ENCODE measurements at places on chromosomes 3 and 15.
A peak's percentile ranks its signal among the peaks of the same experiment; 100 is the strongest.

GRCh38 chr3:122912772-122913538, 114.6 kb downstream of the SEMA5B start:
- DNase-seq: no peak

- DNase-seq: no peak
These were observed 7.5 kb upstream of the TBC1D21 start for GRCh38 chr15:73865904-73866303.

DNA sequence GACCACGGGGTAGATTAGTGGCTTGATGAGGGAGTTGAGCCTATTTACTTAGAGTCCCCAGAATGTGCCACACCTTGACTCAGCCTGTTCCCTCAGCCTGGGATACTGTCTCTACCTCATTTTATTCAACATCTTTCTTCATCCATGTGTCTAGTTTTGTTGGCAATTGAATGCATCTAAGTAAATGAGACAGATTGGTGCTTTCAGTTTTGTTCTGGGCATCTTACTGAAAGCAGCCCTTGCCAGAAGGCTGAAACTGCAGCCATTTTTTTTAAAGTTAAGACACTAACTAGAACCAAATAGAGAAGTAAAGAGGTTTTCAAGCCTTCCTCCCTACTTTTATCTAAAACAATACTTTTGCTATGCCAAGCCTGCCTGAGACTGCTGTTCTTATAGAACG, 246.8 kb downstream of the SLCO3A1 start:
- DNase-seq: no peak

DNA sequence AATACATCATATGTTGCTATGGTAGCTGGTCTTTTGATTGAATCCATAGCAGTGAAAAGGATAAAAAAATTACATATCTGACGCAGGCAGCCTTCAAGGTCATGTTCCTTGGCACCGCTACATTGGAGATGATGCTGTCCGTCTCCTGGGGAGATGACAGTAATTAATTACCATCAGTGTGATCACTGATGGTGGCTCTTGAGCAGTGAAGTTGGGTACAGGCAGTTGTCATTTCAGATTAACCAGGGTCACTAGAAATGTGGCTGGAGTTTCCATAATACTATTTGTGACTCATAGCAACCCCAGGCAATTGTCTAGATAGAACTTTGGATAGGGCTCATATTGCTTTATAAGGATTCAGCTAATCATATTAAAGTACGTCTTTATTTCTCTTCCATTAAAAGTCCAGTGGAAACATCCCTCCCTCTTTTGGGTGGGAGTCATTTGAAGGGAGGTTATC, 136.3 kb downstream of the THSD4 start:
- no peak for DNase-seq

DNA sequence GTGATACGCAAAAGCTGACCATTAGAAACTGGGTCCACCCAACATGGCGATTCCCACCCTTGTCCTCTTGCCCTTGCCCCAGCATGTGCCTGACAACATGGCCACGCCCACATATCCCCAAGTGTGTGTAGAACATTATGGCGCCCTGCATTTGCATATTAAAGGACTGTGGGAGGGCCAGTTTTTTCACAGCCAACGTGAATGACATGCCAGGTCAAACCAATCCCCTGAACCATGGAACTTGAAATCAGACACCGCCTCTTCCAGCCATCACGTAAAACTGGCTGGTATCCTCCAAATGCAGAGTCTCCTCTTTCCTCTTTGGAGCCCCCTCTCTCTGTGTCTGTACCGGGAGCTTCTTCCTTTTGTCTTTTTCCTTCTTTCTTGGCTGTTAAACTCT, 156.7 kb upstream of the EPHA6 start:
- no peak for DNase-seq

DNA sequence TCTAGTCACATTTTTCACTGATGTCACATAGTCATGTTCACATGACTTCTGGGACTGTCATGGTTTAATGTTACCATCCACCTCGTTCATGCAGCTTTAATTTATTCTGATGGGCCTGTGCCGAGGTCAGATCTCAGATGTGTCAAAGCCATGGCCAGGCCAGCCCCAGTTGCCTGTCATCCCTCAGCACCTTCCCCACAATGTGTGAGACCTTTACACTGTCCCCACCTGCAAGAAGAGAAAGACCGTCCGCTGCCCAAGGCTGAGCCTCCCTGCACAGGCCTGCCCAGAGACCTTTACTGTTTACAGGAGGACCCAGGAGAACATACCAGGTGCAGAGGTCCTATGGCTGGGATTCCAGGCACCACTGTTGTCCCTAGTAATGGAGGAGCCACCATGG, 12.8 kb upstream of the KLF15 start:
- no peak for DNase-seq

- DNase-seq: no peak
These were observed 34.4 kb upstream of the TBC1D21 start for GRCh38 chr15:73838831-73839426.

DNA sequence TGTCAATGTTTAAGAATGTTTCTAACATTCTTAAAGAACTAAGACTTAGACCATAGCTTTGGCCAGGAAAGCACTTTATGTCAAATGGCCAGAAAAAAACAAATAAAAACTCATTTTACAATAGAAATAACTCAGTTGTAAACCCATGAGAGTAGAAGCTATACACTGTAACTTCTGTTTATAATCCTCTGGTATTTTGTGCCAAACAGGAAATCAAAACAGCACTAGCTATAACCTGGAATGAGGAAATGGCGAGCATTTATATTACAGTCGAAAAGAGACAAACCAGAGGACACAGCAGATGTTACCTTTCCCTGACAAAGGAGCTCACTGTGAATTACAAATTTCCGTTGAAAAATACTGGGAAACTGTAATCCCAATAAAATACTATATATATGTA, 10.3 kb downstream of the GK5 start:
- no peak for DNase-seq

DNA sequence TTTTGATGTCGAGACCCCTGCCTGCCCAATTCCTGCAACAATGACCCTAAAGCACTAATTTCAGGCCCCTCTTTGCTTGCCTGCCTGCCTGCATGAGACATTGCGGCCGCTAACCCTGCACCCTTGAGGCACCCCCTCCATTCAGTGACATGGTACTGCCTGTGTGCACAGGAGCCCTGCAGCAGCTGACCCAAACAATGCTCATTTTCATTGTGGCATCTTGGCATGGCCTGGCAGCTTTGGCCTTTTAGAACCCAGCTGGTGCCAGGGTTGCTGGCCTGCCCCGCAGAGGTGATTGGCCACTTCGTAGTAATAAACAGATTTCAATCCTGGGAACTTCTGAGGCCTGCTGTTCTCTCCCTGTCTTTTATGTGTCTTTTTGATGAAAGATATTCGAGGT, 33.8 kb downstream of the SLCO3A1 start:
- no peak for DNase-seq

- no peak for DNase-seq
These were observed 17.2 kb downstream of the SPTBN5 start for GRCh38 chr15:41876689-41877088.

- DNase-seq: no peak
These were observed 83.4 kb upstream of the RNU6-1 start for GRCh38 chr15:67922971-67923945.

GRCh38 chr3:131236421-131236820, 145.2 kb upstream of the NUDT16 start:
- no peak for DNase-seq

GRCh38 chr15:71654720-71655174, 155.6 kb upstream of the NR2E3 start:
- DNase-seq: no peak

DNA sequence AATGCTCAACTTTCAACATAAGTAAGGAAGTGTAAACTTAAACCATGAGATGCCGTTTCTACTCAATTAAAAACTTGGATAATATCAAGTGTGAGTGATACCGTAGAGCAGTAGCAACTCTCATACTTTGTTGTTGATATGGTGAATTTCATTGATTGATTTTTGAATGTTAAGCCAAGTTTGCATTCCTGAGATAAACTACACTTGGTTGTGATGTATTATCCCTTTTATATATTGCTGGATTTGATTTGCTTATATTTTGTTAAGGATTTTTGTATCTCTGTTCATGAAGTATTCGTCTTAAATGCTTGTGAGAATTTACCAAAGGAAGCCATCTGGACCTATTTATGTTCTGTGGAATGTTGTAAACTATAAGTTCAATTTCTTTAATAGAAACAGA, 21.7 kb downstream of the SLMAP start:
- DNase-seq: no peak

- DNase-seq: peak; percentile 24
These were observed 77.8 kb downstream of the NBEAL2 start for GRCh38 chr3:47057212-47057671.

GRCh38 chr3:4634894-4635293, 141.7 kb downstream of the ITPR1 start:
- no peak for DNase-seq

DNA sequence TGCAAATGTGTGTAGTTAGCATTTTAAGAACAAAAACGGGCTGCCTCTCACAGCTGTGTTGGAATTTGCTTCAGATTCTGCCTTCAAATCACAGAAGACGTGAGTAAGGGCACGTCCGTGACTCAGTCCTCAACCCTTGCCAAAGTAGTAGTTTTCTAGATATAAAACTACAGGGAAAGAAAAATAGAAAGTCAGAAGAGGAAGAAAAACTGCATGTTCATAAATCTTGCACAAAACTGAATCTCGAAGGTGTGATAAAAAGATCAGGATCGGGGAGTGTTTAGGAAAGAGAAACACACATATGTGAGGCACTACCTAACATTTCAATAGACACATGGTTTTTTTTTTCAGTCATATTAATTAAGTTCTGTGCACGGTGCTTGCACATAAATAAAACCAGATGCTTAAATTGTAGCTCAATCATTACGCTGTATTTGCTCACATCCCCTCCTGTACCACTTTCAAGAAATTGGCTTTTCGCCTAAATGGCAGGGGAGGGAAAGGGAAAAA, 71.7 kb downstream of the P3H2 start:
- peak; percentile 54 for DNase-seq

- no peak for DNase-seq
These were observed 59.2 kb downstream of the EXOG start for GRCh38 chr3:38555149-38555840.

- DNase-seq: peak; percentile 84
These were observed 26.5 kb downstream of the CFAP161 start for GRCh38 chr15:81160312-81161159.

GRCh38 chr3:101544161-101544850, 17.4 kb upstream of the TRMT10C start:
- DNase-seq: no peak

- DNase-seq: no peak
These were observed 308.9 kb downstream of the CTNNB1 start for GRCh38 chr3:41508063-41508696.

GRCh38 chr3:141076797-141077571, 25.8 kb downstream of the SPSB4 start:
- DNase-seq: peak; percentile 27

- no peak for DNase-seq
These were observed at the start of gene IQCF2 for GRCh38 chr3:51860703-51861665. IQCF2 (plus strand) TSS chr3:51861615; CDS start chr3:51861667, 52 bp downstream.

Measured in GM04504 (cell line).